ENCODE measurements at places on chromosomes 1 and 21.

DNA sequence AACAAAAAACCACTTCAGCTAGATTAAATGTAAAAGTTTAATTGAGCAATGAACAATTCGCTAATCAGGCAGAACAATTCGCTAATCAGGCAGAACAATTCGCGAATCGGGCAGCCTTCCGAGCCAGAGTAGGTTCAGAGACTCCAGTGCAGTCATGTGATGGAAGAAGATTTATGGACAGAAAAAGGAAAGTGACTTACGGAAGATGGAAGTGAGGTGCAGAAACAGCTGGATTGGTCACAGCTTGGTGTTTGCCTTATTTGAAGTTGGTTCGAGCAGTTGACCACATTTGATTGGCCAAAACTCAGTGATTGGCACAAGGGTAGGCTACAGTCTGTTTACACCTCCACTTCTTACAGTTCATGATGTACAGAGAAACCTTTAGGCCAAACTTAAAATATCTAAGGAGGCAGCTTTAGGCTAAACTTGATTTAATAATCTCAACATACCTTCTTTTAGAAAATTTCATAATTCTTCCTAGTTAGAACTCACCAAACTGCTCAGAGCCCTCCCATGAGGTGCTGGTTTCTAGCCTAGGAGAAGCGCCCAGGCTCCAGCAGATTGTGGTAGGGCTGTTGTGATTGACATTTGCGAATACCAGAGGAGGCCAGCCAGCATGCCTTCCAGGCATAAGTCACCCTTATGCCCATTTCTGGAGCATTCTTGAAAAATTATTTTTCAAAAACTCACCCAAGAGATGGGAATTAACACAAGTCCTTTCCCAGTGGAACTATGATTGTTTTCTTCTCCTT, 22.8 kb upstream of the KCNC4 start:
- DNase-seq: no peak

GRCh38 chr1:82139751-82140468, 339.2 kb downstream of the ADGRL2 start:
- DNase-seq: no peak

DNA sequence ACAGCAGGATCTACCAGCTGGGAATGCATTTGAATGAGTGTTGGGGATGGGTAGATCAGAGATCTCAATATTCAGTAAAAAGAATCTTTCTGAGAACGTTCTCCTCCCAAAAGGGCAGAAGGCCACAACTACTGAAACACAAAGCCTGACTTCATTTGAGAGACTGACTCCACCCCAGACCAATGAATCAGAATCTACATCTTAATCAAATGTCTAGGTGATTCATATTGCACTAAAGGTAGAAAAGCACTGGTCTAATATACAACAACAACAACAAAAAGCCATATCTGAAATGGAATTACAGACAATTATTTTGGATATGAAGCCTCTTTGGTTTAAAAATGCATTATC, 123.9 kb downstream of the SMYD3 start:
- no peak for DNase-seq

GRCh38 chr1:82858031-82858430, 1057.3 kb downstream of the ADGRL2 start:
- no peak for DNase-seq

- no peak for DNase-seq
Measured at GRCh38 chr1:153386500-153386901, 4.4 kb downstream of the S100A8 start.

- DNase-seq: no peak
Measured at GRCh38 chr21:38780879-38781278, 24.9 kb upstream of the ETS2 start.

GRCh38 chr1:61711969-61712368, 13.0 kb downstream of the TM2D1 start:
- no peak for DNase-seq

DNA sequence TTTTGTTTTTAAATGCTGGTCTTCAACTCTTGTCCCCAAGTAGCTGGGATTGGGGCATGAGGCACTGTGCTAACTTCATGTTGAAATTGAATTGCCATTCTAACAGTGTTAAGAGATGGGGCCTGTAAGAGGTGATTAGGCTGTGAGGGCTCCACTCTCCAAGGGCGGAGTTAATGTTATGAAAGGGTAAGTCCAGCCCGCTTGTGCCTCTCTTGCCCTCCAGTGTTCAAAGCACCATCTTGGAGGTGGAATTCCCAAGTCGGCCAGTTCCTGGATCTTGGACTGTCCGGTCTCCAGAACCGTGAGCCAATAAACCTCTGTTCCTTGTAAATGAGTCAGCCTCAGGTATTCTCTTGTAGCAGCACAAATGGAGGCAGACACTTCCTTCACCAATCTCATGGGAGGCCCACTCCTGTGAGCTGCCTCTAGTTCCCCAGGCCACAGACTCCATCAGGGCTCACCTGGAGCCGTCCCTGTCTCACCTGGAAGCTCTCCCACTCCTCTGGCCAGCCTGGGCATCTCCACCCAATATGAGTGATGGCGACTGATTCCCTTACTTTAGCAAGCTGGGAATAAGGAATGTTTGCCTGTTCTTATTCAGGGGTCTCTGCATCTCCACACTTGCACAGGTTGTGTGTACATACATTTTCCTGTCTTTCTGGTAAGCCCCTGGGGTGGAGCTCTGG, 15.5 kb downstream of the IBA57 start:
- DNase-seq: no peak

GRCh38 chr1:7632176-7632575, 138.9 kb upstream of the VAMP3 start:
- no peak for DNase-seq

DNA sequence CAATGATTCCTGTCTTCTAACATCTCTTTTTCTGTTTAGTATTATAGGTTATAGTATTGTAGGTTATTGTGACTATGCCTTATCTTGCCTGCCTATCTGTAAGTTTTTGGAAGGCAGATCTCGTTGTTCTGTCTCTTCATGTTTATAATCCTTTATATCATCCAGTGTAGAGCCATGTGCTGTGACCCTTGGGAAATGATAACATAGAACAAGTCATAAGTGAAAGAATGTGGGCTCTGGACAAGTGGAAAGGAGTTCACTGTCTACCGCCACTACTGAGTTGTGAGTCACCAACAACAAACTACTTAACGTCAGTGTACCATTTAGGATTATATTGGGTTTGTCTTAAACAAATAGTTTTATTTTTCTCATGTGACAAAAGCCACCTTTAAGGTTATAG, 139.3 kb downstream of the LYPLAL1 start:
- no peak for DNase-seq

DNA sequence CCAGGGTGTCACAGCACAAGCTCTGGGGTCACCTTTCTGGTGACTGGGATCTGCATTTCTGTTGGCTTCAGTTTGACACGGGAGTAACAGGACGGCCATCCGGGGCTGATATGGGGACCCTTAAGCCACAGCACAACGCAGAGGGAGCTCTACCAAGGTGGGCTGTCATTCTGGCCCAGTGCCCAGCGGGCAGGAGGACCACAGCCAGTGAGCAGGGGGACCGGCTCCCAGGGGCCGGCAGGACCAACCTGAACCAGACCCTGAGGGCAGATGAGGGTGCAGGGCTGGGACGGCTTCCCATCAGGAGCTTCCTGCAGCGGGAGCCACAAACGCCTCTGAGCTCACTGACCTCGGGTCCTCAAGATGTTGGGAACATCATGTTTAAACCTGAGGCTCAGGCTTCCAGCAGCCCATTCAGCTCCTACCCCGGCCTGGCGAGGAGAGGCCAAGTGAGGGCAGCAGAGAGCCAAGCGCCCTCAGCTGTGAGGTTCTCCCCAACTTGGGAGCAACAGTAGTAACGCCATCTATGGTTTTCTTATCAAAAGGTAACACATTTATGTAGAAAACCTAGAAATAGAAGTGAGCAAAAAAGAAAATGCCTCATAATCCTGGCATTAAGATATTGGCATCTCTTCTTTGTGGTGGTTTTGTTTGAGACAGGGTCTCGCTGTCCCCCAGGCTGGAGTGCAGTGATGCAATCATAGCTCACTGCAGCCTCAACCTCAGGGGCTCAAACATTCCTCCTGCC, 26.8 kb downstream of the TMEM201 start:
- DNase-seq: peak; percentile 56

- DNase-seq: no peak
Measured at GRCh38 chr1:30419831-30420230, 303.6 kb downstream of the MATN1 start.

GRCh38 chr1:64973061-64973647, 6.8 kb upstream of the JAK1 start:
- no peak for DNase-seq

- no peak for DNase-seq
Measured at GRCh38 chr1:12006167-12006921, 13.0 kb upstream of the MIIP start.

DNA sequence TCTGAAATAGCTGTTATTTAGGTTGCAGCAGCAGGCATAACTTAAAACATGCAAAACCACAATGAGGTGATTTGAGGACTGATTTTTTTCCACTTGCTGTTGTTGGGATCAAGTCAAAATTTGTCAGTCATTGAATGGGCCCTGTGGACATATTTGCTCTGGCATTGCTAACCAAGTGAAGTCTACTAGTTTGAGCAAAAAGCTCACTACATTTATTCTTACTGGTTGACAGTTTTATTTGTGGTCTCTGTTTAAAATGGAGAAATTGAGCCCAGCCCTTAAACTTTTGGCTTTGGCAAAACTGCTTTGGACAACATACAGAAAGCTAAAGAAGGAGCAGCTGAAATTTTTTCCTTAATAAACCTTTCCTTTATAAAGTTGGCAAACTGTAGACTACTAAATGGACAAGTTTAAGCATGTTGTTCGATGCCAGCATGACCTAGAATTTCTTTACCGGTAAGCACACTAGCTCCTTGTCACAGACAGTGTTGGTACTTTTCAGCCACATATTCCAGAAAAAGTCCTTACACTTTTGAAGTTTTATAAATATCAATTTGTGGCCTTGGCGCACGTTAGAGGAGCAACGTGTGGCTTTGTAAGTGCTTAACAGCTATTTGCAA, 234.6 kb downstream of the USP25 start:
- no peak for DNase-seq

GRCh38 chr1:53919675-53920066, 25.7 kb downstream of the DIO1 start:
- no peak for DNase-seq

DNA sequence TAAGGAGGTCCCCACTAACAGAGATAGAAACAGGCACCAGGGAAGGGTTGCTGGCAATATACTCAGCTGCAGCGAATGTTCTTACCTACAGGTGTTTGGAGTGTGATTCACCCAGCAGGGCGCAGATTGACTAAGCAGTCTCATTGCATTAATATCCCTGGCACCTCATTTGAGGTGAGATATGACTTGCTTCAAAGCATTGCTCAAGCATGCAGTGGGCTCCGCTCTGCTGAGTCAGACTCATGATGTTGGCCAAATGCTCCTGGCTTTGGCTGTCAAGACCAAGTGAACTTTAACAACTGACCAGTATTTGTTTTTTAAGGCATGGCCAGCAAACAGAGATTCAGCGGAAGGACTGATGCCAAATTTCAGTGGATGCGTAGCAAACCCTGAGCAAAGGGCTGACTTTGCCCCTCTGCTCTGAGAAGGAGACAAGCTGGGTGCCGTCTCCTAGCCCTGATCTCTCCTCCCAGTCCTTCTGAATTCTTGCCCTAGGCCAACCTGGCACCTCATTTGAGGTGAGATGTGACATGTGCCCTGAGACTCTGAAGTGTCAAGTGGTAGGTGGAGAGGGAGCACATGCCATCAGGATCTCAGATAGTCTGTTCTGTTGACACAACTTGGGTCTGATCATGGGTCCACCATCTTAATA, 187.1 kb upstream of the COA6 start:
- no peak for DNase-seq

DNA sequence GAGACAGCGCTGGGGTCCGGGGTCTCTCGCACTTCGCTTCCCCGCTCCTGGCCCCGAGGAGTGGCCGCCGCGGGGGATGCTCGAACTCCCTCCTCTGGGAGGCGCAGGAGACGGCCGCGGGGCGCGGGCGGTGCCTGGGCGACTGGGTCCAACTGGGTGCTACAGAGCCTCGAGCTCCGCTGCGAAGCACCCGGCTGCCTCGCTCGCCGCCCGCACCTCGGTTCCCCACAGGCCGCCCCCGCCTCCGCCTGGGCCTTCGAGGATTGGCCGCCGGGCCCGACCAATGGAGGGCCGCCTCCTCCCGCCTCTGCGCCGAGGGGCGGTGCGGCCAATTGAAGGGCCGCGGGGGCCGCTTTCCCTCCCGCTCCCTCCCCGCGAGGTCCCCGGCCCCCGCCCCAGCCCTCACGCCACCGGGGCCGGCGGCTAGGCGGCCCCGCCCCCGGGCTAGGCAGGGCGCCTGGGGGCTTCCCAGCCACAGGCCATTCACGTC, at the start of gene CNN3:
TSS of gene CNN3 (minus strand) at position 196 of the 490 bp plus-strand sequence. CDS start 216 bp downstream, outside the sequence.
- peak; percentile 68 for DNase-seq

DNA sequence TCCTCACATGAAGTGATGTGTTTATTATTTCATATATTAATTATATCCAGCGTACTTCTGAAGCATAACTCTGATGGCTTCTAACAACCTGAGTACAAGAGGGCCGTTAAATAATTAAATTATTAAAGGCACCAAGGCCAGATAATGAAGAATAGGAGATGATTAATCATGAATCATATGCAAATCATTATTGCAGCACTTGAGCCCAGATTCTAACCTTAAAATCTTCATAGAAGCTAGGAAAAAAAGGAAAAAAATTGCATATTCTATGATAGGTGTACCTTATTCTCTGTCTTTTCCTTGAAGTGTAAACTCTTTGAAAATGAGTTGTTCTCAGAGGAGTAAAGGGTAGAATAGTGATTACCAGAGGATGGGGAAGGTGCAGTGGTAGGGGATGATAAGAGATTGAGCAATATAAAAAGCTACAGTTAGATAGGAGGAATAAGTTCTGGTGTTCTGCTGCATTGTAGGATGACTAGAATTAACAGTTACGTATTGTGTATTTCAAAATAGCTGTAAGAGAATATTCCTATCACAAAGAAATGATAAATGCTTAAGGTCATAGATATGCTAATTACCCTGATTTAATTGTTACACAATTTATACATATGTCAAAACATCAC, 51.1 kb downstream of the SWT1 start:
- DNase-seq: no peak

DNA sequence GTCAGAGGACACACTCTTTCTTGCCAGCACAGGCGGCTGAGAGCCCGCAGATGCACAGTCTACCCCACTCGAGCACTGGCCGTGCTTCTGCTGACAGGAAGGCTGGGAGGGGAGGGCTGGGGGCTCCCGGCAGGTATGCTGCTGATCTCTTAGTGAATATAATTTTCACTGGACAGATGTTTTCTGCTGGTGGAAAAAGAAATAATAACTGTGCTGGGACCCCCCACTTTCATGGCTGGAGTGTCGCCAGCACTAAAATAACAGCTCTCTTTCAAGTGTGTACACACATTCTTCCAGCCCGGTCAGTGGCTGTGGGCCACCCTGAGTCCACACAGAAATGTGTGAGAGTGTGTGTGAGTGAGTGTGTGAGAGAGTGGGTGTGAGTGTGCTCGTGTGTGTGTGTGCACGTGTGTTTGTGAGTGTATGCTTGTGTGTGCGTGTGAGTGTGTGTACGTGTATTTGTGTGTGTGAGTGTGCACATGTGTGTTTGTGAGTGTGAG, 167.7 kb upstream of the USP24 start:
- DNase-seq: no peak

DNA sequence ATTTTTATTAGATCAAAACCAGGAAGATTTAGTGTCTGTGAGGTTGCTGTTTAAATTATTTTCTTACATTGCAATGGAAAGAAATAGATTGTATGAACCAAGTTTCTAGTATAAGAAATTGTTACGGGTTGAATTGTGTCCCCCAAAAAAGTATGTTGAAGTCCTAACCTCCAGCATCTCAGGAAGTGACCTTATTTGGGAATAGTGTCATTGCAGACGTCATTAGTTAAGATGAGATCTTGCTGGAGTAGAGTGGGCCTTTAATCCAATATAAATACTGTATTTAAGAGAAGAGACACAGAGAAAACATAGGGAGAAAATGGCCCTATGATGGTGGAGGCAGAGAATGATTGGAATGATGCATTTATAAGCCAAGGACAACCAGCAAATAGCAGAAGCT, 188.7 kb upstream of the SAMSN1 start:
- no peak for DNase-seq
